ENCODE measurements at places on chromosomes 13 and 19.

DNA sequence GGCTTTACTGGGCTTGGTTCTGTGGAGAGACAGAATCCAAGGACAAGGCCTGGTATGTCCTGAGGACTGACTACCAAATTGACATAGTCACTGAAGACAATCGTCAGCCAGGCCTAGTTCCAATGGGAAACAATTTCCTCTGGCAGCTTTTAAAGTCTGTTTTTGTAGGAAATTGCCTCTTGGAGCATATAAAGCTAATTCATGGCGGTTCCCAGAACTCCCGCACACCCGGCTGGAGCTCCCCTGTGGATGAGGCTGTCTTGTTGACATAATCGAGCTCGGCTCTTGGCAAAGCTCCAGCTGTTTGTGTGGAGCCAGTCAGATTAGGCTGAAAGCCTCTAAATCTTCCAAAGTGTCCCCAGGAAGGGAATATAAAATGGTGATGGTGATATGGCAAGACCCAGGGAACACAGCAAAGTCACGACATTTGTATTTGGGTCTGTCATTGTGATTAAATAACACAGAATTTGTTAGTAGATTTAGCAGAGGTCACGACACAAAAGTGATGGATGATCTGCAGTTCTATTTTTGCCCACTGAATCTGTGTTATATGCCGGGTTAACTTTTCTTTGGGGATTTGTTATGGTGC is 395.0 kb downstream of the PCDH9 start:
- DNase-seq = peak; percentile 72

GRCh38 chr13:108056278-108056677 is 159.1 kb downstream of the LIG4 start:
- DNase-seq = peak; percentile 52

GRCh38 chr13:28376604-28377003 is 118.3 kb downstream of the FLT1 start:
- DNase-seq = no peak

- DNase-seq = no peak
Measured at GRCh38 chr13:85601526-85601925, 197.7 kb downstream of the SLITRK6 start.

DNA sequence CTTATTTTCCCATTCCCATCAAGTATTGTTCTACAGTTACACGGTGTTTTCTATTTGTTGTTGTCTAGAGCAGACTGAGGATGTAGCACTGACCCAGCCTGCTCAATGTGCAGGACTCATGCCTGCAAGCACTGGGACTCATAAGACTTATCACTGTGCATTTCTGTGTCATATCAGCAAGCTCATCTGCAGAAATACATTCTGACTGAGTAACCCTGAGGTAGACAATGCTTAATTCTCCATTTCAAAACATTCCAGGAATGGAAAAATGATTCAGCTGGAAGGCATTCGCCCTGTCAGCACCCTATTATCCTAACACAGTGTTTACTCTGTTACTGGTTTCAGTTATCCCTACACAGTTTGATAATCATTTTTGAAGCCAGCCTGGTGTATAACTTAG is 2506.4 kb downstream of the PCDH9 start:
- DNase-seq = peak; percentile 6

DNA sequence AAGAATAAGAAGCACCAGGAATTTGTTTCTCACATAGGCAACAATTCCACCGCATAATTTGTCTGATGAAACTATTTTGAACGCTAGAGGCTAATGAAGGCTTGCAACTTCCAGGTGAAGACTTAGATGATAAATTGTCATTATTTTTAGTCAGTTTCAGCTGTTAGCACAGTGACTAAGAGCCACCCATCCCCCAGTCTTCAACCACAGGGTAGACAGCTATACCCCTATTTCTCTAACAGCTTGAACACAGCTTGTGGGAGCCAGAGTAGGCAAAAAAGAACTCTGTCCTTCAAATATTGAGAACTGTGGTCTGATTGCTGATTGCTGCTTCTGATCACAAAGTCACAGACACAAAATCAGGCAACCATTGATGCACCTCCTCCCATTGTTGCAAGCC is 1124.8 kb upstream of the PRR20A start:
- DNase-seq = no peak

DNA sequence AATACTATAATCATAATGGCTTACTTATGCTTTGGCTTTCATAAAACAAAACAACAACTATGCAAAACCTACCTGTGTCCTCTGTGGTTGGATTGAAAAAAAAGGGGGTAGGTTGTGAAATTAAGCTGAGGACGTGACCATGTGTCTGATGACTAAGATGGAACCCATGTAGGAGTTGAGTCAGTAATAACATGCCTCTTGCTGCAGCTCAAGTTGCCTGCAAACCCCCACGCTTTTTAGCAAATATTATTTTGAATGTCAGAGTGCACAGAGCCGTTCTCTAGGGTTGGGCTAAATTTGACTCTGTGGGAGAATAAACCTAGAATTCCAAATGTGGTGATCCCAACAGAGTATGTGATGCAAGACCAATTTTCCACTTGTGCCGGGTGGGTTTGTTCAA is 209.3 kb downstream of the KCNRG start:
- no peak for DNase-seq

DNA sequence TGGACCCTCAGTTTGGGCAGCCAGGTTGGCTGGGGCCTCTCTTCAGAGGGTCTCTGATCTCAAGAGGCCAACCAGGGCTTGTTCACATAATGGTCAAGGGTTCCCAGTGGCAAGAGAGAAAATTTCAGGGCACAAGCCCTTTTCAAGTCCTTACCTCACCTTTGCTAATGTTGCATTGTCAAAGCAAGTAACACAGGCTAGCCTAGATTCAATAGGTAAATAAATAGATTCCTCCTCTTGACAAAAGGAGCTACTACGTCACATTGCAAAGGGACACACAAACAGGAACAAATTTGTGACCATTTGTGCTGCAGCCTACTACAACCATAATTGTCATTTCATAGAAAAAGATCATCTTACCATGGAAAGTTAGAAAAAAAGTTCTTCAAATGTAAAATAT is 33.9 kb upstream of the FRY start:
- DNase-seq = no peak

GRCh38 chr19:7427944-7428343 is 60.9 kb downstream of the PEX11G start:
- DNase-seq = peak; percentile 19

DNA sequence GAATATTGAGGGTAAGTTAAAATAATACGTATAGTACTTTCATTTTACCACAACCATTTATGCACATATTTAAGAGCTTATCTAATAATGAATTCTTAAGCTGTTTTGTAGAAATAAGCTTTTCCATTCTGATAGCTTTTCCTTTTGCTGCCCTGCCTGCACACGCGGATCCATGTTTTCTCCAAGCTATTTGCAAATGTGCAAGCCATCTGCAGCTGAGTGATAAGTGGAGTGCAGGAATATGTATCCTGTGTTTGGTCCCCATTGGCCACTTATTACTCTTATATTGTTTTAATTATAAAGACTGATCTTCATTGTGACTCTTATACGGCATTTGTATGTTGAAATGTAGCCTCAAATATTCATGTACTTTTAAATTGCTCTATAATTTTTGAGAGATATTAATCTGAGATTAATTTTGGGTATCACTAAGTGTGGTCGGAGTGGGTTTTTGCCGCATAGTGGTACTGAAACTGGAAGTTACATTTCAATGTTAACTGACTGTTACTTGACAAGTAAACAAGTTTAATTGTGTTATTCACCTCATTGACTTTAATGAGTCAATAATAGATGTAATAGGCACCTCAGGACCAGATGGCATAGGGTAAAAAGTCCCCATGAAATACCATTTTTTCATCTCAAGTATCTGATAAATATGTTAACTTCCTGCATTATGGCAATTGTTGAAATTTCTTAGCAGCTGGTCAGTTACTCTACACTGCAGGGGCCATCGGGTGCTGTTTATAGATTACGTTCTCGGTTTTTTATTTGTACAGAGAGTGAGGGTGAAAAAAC is 1567.4 kb downstream of the EFNB2 start:
- no peak for DNase-seq

DNA sequence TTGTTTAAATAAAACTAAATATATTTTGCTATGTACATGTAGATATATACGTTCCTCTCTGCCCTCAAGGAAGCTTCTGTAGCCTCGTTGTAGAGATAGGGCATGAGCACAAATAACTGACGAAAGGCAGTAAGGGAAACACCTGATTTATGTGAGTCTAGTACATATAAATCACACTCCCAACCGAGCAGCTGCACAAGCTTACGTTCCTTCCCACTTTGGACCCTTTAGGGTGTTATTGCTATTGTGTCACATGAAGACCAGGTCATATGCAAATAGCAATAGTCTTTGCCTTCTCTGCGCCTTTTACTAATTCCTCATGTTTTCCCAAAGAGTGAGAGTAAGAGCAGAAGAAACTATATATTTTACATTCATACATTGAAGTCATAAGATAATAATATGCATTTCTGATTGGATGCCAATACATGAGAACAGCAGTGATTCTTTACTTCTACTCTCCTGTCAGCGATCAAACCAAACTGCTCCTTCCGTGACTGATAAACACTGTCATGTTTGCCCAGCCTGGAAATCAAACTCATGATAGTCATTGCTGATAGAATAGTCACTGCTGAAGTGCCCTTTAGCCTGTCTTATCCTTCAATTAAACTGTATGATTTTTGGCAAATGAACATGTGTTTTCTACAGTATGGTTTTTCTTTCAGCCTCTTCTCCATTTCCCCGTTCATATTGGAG is 127.2 kb upstream of the MAB21L1 start:
- DNase-seq = no peak

GRCh38 chr13:92433963-92434362 is 792.6 kb upstream of the GPC6 start:
- DNase-seq = no peak

DNA sequence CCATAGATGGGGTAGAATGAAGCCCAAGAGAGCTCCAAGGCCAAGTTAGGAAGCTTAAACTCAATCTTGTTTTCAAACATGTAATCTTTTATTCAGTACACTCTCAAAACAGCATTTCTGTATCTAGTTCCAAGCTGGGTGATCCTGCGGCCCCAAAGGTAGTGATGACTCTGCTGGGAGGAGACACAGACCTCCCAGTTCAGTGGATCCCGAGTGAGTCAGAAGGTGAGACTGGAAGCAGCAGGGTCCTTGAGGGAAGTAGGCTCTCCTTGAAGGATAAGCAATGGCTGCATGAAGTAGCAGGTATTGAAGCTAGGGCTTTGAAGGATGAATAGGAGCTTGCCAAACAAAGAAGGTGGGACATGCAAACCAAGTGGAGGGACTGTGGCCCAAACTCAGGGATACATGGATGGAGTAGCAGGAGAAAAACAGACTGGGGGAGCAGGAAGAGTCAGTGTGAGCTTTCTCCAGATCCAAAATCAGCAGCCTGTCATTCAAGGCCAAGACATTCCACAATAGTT is 9.6 kb downstream of the TINCR start:
- no peak for DNase-seq

DNA sequence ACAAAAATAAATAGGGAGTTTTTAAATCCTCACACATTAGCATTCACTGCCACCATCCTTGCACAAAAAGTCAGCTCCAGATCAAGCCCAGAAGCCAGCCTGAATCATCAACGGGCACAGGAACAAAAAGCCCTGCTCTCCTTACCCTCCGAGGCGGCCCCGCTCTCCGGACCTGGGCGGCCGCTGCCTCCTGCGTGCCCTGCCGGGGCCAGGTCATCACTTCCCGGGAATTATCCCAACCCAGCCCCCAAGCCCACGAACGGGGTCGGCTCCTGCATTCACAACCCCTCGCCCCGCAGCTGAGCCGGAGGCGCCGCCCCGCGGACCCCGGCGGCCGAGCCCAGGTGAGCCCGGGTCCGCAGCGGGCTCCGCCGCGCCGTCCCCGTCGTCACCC is 754 bp downstream of the DNAJB1 start:
- no peak for DNase-seq

DNA sequence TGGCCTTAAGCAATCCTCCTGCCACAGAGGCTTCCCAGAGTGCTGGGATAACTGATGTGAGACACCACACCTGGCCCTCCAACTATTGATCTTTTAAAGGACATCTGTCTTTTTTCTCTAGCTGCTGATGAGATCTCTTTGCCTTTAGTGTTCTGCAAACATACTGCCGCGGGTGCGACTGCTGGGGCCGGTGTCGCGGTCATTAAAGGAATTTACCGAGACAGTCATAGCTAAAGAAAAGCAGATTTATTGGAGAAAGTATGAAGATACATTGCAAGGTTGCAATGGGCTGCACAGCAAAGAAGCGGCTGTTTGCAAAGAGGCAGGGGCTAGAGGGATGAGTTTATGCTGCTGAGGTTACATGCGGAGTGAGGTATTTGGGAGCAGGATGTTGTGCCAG is 31.2 kb upstream of the LRRC4B start:
- no peak for DNase-seq

DNA sequence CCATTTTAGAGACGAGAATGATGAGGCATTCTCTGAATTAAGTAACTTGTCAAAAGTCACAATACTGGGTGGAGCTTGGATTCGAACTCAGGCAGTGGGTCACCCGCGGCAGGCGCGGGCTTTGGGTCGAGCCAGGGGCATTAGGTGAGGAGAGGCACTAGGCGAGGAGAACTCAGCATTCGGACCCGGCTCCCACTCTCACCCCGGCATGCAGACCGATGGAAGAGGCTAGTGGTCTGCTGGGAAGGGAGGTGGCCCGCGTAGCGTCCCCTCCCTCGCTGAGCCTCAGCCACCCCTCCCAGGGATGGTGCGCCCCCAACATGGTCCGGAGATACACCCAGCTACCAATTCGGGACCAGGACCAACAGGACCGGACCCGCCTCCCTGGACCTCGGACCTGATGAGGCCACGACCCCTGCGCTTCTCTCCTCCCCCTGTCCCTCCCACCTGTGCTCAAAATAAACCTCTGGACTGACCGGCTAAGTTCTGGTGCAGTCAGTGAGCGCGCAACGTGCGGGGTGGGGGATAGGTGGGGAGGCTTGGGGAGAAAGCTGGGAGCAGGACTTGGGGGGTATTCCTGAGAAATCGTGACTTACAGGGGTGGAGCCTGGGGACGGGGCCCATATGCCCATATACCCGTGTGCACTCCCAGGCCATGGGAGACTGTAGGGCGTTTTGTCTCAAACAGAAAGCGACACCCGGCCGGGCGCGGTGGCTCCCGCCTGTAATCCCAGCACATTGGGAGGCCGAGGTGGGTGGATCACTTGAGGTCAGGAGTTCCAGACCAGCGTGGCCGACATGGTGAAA is 1.3 kb upstream of the SNAPC2 start:
- no peak for DNase-seq

GRCh38 chr13:46542833-46543232 is 10.1 kb upstream of the LRCH1 start:
- DNase-seq = no peak

GRCh38 chr13:26980099-26981031 is 191.2 kb downstream of the USP12 start:
- no peak for DNase-seq

- peak; percentile 57 for DNase-seq
Measured at GRCh38 chr13:31236211-31236786, 36.5 kb downstream of the B3GLCT start.

GRCh38 chr13:55816976-55817601 is 1323.6 kb upstream of the PRR20A start:
- no peak for DNase-seq
